ENCODE measurements at places on chromosomes 3 and 15.

- peak; percentile 67 for DNase-seq
These were observed 56.7 kb upstream of the BLM start for GRCh38 chr15:90660195-90660998.

- DNase-seq, result no peak
These were observed 226.7 kb downstream of the THSD4 start for GRCh38 chr15:71341811-71342550.

- DNase-seq, result no peak
These were observed 5.5 kb upstream of the CD200 start for GRCh38 chr3:112327371-112327951.

GRCh38 chr3:82354228-82354627 is 592.8 kb upstream of the GBE1 start:
- no peak for DNase-seq

- DNase-seq, result no peak
These were observed 211.1 kb upstream of the GADL1 start for GRCh38 chr3:31105438-31106077.

- DNase-seq, result no peak
These were observed 54.1 kb downstream of the EXOG start for GRCh38 chr3:38549957-38550840.

GRCh38 chr3:154718053-154718452 is 288.1 kb upstream of the GPR149 start:
- no peak for DNase-seq

DNA sequence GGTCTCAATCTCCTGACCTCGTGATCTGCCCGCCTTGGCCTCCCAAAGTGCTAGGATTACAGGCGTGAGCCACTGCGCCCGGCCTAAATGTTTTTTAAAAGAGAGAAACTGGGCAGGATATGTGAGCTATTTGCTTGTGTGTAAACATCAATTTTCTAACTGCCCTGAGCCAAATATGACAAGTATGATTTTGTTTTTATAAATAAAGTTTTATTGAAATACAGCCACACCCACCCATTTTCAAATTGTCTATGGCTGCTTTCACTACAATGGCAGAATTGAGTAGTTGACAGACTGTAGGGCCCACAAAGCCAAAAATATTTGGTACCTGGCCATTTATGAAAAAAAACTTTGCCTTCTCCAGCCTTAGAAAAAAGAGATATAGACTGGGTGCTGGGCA is 15.9 kb upstream of the HDC start:
- DNase-seq, result no peak

DNA sequence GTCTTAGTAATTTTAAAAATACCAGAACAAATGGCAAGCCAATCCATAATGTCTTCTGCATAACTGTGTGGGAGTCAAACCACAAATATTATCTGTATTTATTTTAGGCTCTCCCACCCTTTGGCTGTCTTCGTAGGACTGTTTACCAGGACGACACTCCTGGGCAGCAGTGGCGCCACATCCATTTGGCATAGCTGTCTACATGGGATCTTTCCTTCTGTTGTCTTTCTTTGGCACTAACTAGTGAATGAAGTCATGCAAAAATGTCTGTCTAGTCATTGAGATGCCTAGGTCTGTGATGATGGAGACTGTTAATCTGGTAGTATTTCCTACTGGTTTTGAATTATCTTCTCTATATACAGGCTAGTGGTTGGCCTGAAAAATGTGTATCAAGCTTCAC is 54.0 kb upstream of the CHMP2B start:
- DNase-seq, result no peak

All from activated CD4-positive, alpha-beta T cell treated with anti-CD3 and anti-CD28 coated beads for 24 hours (primary cell).